ENCODE measurements at places on chromosomes 6 and 20.

DNA sequence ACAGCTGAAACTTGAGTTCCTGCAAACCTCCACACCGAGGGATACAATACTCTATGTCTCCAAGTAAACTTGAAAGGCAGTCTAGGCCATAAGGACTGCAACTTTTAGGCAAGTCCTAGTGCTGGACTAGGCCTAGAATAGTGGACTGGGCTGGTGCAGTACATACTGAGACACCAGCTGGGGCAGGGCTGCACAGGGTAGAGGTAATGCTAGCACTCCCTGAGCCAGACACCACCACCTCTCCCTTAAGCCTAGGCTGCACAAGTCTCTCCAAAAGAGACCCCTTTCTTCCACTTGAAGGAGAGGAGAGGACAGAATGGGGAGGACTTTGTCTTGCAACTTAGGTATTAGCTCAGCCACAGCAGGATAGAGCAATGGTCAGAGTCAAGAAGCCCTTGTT, 65.7 kb upstream of the PTPRK start:
- no peak for DNase-seq

DNA sequence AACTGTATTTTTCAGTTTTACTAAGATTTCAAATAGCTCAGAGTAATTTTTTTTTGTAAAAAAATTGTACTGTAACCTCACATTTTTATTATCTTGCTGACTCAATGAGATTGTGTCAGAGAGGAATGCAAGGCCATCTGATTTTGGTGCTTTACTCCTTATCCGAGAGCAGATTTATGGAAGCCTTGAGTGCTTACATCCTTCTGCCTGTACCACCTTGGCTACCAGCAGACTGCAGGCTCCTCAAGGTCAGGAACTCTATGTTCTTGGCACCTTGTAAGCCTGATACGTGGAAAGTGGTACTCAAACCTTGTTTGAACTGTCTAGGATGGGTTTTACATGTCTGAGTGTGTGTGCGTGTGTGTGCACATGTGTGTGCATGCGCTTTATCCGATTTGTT, 80.1 kb upstream of the MLIP start:
- no peak for DNase-seq

GRCh38 chr6:166237617-166238016, 70.0 kb upstream of the TBXT start:
- no peak for DNase-seq

DNA sequence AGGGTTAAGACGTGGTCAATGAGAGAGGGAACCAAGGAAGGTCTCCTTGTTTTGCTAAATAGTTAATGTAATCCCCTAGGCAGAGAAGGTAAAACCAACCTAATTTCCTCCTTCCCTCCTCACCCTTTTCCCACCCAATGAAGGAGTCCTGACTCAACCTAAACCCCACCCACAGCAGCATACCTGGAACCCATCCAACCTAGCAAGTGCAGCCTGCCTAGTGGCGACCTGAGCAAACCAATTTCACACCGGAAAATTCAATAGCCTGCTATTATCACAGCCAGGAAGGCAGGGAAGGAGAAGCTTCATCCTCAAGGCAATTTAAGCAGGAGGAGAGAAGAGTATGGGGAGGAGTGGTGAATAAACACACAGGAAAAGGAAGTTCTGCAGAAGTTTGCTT, 46.9 kb downstream of the OSTM1 start:
- no peak for DNase-seq

- DNase-seq, result no peak
These were observed 1.3 kb downstream of the NOTCH4 start for GRCh38 chr6:32222333-32223230.

DNA sequence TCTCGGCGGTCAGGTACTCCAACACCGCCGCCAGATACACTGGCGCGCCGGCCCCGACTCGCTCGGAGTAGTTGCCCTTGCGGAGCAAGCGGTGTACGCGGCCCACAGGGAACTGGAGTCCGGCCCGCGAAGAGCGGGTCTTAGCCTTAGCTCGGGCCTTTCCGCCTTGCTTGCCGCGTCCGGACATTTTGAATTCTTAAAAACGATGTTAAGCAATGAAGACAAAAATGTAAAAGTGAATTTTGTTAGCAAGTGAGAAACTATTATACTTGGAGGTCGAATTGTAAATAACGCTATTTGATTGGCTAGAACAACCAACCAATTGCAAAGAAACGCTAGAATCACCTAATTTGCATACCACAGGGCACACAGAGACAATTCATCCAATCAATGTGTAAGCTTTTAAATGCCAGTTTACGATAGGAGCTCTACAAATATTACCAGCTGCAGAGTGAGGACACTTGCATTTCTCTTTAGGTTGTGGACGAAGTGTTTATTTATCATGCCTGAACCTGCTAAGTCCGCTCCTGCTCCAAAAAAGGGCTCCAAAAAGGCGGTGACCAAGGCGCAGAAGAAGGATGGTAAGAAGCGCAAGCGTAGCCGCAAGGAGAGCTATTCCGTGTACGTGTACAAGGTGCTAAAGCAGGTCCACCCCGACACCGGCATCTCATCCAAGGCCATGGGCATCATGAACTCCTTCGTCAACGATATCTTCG, 112.0 kb downstream of the HFE start:
- peak; percentile 93 for DNase-seq

DNA sequence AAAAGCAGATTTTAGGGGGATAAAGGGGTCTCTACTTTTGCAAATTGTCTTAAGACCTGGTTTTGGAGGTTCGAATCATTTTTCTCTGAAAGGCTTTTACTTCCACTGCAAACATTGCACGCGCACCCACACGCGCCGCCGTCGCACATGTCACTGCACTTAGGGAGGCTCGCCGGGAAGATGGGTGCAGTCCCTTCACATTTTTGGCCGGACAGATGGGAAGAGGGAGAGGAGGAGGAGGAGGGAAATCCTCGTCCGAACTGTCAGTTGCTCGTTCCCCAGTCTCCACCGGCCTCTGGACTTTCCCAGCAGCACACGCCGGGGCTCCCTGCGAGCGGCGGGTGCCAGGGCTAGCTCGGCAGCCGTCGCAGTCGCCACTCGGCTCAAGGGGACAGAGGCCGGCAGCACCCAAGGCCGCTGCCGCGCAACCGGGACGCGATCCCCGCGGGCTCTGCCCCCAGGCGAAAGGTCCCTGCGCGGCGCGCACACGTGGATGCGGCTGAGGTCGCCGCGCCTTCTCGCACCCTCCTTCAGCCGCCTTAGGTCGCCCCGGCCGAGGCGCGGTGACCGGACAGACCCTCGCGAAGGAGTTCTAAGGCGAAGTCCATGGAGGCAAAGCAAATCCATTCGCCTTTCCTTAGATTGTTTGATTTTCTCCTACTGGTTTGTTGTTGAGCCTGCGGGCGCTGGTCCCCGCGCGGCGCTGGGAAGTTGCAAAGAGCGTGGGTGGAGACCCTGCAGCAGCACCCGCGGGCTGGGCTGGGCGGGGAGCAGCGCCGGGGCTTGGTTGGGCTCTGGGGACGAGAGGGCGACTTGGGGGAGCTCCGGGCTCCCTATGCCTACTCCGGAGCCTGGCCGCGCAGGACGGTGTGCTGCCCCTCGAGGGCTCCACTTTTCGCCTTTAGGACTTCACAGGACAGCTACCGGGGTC, 1.2 kb downstream of the MYB start:
- no peak for DNase-seq

DNA sequence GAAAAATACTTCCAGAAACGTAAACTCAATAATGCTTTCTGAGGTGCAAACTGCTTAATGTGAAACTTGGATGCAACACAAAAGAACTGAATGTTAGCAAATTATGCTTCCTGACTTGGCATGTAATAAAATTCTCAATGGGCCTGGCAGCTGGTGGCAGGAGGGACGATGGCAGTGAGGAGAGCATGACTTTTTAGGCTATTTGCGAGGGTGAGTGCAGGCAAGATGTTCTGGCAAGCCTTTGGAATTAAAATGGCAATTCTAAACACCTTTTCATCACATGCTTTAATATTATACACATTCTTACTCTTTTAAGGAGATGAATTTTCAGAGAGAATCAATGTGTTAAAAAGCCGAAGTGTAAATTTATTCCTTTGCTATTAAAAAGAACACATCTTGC, 224.8 kb upstream of the CDH4 start:
- no peak for DNase-seq

DNA sequence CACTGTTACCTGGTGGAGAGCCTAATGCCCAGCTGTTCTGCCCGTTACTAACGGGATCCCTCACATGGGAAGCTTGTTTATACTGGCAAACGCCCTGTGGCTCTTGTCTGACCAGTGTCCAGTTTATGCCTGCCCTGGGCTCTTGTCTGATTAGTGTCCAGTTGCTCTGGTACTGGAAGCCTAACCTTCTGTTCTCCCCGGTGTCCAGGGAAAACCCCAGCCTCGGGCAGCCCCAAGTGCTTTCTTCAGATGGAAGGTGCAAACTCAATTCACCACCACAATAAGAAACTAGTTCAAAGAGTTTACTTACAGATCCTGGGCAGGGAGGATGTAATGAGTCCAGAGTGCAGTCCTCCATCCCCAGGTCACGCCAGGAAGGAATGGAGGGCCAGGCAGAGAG, 148.4 kb downstream of the TBXT start:
- DNase-seq, result no peak

DNA sequence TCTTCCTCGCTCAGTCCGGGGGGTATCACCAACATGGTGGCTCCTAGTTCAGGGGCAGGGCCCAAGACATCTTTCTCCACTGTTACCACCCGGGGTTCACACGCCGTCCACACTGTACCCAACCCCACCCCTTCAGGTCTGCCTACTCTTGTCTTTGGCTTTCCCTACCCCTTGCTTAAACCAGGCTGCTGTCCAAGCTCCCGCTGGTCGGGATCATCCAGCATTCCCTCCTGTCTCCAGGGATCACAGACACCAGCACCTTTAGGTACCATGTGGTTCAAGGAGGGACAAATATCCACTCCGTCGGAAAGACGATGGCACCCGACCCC, 395 bp downstream of the NELFE start:
- no peak for DNase-seq

DNA sequence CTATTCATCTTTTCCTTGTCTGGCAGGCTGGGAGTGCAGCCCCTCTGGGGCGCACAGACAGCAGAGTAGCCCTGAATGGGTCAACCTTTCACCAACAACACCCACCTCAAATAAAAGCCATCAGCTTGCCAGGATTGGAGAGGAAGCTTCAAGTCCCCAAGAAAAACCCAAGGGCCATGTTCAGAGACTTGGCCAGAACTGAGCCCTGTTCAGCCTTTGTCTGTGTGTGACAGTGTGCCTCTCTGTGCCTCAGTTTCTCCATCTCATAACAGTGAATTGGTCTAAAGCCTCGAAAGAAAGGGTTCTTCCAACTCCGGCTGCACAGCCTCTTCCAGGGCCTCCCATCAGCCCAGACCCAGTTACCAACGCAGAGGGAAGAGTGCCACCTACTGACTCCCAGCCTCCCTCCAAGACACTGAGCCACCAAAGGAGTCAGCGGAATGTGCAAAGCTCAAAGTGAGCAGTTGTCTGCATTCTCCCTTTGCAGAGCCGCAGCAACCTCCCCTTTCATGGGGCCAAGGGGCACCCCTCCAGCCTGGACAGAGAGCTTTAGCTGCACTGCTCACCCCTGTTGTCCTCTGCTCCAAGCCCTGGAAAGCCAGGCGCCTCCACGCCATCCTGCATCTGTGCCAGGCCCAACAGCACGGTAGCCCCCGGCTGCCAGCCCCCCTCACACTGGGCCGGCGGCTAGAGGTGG, 82.7 kb upstream of the TOP1 start:
- peak; percentile 49 for DNase-seq

DNA sequence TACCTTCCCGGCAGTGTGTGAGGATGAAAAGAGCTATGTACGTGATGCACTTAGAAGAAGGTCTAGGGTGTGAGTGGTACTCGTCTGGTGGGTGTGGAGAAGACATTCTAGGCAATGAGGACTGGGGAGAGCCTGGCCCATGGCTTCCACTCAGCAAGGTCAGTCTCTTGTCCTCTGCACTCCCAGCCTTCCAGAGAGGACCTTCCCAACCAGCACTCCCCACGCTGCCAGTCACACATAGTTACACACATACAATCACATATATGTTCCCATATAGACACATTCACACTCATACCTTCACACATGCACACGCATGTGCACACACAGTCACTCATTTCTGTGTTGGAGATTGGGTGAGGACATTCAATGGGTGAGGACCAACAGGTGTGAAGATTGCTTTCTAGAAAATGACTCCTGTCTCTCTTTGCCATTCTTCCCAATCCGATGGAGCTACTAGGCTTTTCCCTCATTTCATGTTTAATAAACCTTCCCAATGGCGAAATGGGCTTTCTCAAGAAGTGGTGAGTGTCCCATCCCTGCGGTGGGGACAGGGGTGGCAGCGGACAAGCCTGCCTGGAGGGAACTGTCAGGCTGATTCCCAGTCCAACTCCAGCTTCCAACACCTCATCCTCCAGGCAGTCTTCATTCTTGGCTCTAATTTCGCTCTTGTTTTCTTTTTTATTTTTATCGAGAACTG, 30.4 kb downstream of the SRSF3 start:
- no peak for DNase-seq

GRCh38 chr6:35634316-35634715, 54.4 kb downstream of the FKBP5 start:
- DNase-seq, result no peak

GRCh38 chr20:29306390-29307072, 1950.9 kb upstream of the DEFB115 start:
- DNase-seq, result no peak

- no peak for DNase-seq
These were observed 72.2 kb downstream of the UST start for GRCh38 chr6:148818939-148819575.

- DNase-seq, result no peak
These were observed 143.4 kb upstream of the HMGN3 start for GRCh38 chr6:79377888-79378348.

DNA sequence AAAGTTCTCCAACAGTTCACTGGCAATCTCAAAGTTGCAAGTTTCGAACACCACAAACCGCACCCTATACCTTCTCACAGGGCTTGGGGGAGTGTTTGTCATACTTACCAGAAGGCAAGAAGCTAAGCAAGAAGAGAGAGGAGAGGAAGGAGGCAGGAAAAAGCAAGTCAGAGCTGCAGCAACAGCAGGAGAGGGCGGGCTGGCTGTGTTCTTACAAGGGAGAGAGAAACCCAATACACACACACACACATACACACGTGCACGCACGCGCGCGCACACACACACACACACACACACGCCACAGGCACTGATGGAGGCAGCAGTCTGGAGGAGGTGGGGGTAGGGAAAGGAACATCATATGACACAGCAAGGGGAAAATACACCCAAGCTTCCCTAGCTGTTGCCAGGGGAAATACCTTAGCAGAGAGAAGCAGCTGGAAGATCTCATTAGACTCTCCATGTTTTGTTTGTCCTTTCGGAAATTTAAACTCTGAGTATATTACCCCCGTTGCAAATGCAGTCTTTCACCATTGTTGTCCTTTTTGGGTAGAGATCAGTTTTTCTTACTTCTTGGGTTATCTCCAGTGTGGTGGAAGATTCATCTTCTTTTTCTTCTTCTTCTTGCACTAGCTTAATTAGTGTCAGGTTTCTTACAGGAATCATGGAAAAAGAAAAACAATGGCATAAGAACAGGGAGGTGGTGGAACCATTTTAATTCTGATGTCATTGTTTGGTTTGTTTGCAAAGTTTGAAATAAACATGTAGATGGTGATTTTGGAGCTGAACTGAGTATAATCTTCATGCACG, at the start of gene TXLNB:
TSS of gene TXLNB (minus strand) at position 186 of the 807 bp plus-strand sequence. CDS start 3,099 bp downstream, outside the sequence.
- DNase-seq, result peak; percentile 9
